Frontal cortex (tissue), 4 donors: ENCODE measurements at places on chromosomes 16 and 17.

DNA sequence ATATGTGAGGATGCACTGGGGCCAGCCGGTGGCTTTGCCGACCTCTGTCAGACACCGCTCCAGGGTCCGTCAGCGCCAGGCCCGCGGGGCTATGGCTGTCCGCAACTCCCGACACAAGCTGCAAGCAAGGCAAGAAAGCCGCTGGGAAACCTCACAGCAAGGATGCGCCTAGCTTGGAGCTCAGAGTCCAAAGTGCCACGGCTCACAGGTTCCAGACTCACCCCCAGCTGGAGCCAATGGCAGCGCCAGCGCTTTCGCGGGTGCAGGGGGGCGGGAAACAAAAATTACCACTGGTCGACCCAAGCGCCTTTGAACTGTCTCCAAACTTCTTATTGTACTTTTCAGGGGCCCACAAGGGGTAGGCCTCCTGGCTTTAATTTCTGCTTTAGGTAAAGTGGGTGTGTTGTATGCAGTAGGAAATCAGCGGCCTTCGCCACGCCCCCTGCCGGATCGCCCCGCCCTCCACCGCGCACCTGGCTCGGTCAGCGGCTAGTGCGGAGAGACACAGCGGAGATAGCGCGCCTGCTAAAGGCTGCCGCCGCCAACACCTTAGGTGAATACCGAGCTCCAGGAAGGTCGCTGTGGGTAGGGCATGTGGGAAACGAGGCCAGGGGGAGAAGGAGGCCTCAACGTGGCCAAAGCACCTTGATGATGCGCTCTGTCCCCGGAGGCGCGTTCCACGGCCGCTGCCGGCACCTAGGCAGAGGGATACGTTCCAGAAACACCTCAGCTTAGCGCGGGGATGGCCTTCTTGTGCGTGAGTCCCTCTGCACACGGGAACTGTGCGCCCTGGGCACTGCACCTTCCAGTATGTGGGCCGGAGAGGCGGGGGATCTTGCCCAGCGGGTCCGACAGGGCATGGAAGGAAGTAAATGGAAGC, 61.0 kb upstream of the RBL2 start:
- no peak for DNase-seq

DNA sequence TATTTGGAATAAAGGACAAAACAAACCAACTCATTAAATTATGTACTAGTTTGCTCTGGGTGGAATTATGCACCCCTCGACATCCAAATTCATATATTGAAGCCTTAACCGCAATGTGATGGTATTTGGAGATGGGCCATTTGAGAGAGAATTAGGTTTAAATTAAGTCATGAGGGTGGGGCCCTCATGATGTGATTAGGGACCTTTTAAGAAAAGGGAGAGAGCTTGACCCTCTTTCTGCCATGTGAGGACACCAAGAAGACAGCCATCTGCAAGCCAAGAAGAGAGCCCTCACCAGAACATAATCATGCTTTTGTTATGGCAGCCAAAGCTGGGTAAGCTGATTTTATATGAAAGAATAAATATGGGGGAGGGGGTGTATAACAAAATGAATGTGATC, 2.0 kb downstream of the C16orf87 start:
- DNase-seq: no peak

DNA sequence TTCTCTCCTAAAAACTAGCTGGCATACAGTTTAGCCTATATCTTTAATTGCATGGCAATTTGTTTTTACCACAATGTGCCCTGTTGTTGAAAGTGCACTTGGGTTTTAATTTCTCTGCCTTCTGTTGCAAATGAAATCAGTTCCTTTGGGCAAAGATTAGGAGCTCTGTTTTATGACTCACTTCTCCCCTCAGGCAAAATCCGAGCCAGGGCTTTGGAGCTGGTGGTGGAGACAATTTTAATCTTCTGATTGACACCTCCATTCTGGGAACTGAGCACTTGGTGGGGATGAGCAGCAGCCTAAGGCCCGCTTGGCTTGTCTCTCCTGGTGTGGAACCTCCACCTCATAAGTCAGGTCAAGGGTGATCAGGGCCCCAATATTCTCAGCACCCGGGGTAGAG, 13.3 kb upstream of the MYH8 start:
- DNase-seq: no peak

GRCh38 chr17:77425791-77426641, 285.2 kb downstream of the SEC14L1 start:
- no peak for DNase-seq

- DNase-seq: no peak
These were observed 1.7 kb downstream of the PITPNA start for GRCh38 chr17:1560858-1561355.

DNA sequence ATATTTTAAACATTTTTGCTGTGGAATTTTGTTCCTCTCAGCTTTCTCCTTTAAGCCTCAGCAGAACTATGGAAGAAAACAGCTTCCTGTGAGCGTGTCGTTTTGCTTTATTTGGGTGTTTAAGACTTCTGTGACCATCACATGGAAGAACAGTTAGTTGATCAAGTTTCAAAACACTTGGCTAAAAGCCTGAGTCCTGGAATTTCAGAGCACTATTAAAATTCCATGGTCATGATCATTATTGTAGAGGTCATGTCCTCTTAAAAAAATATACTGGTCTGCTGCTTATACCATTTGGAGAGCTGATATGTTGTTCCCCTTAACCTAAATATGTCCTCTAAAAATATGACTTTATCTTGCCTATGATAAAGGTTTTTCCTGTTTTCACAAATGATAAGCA, 12.6 kb upstream of the CDR2 start:
- DNase-seq: no peak

DNA sequence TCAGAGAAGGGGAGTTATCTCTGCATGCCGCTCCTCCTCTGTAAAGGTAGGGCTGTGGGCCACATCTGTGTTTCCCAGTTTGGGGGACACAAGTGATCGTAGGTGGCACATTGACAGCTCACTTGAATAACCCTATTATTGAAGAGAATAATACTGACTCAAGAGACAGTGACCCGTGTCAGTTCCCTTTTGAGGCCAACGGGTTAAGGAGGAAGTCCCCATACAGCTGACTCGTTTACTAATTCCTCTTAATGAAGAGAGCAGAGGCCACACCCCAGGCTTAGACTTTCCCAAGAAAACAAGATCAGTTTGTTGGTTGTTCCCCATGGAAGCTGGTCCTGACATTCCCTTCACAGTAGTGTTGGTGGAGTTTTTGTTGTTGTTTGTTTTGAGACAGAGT, 33.0 kb downstream of the IL4R start:
- DNase-seq: no peak

GRCh38 chr17:31588034-31588433, 196.6 kb downstream of the RAB11FIP4 start:
- no peak for DNase-seq

- DNase-seq: no peak
These were observed 268.8 kb downstream of the SEC14L1 start for GRCh38 chr17:77409282-77410161.

DNA sequence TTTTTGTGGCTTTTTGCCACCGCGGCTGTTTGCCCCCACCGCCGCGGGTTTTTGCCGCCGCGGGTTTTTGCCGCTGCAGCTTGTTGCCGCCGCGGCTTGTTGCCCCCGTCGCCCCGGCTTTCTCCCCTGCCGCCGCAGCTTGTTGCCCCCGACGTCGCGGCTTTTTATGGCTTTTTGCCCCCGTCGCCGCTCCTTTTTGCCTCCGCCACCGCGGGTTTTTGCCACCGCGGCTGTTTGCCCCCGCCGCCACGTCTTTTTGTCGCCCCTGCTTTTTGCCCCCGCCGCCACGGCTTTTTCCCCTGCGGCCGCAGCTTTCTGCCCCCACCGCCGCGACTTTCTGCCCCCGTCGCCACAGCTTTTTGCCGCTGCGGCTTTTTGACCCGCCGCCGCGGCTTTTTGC, 149.5 kb downstream of the KCNJ18 start:
- no peak for DNase-seq

- no peak for DNase-seq
These were observed 59.9 kb upstream of the ATF7IP2 start for GRCh38 chr16:10325783-10326543.
